Cerebellar nuclear complex (tissue), 1 donor: ENCODE measurements at places on chromosomes 4 and X.

- no peak for DNase-seq
Measured at GRCh38 chrX:154804261-154804956, 876 bp downstream of the MPP1 start.

DNA sequence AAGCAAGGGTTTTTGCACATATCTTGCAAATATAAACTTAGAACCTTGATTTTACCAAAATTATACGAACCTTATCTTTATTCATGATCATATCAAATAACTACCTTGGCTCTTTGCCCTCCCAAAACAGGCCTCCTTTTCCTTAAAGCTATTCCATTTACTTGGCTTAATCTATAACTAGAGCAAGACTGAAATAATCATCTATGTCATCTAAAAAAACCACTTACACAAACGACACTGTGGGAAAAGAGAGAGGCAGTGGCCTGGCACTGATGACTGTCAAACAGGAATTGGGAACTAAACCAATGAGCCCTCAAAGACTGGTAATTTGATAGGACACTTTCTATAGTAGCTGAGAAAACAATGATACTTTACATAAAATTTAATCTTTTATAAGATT, 11.7 kb upstream of the PTPN13 start:
- no peak for DNase-seq

- no peak for DNase-seq
Measured at GRCh38 chr4:153573881-153574802, 108.0 kb downstream of the TMEM131L start.

GRCh38 chrX:14776901-14777300, 96.0 kb downstream of the FANCB start:
- no peak for DNase-seq

GRCh38 chr4:127631420-127631819, 1.3 kb upstream of the INTU start:
- no peak for DNase-seq

DNA sequence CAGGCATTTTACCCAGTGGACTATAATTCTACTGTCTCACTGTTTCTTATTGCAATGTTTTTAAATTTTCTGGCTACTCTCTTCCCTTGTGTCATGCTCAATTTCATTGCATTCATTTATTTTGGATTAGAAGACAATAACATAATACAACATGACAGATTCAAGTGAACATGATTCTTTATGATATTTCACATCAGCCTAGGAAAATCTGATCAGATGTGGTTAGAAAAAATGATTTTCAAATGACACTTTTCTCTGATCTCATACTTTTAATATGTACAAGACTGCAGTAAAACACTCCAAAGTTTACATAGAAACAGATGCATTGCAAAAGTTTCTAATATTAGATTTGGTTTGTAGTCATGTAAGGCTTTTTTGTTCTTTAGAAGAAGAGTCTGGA, 586.0 kb downstream of the ACTRT1 start:
- no peak for DNase-seq

- DNase-seq, result no peak
Measured at GRCh38 chr4:109627361-109627760, 67.3 kb downstream of the MCUB start.

DNA sequence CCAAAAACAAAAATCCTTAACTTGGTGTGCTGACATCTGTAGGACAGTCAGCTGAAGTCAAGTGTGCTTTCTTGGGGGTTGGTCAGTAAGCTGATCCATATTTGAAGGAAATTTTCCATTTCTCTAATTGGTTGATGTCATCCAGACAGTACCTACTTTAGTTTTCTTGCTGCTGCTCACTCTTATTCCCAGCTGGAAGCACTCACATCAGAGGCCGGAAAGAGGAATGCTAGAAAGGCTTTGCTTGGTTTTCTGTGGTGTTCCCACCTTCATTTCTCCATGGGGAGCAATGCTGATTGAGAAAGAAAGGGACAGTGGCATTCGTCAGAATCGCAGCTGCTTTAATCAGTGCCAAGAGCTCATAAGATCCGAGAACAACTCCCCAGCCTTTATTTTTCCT, 227.0 kb downstream of the C4orf33 start:
- no peak for DNase-seq

DNA sequence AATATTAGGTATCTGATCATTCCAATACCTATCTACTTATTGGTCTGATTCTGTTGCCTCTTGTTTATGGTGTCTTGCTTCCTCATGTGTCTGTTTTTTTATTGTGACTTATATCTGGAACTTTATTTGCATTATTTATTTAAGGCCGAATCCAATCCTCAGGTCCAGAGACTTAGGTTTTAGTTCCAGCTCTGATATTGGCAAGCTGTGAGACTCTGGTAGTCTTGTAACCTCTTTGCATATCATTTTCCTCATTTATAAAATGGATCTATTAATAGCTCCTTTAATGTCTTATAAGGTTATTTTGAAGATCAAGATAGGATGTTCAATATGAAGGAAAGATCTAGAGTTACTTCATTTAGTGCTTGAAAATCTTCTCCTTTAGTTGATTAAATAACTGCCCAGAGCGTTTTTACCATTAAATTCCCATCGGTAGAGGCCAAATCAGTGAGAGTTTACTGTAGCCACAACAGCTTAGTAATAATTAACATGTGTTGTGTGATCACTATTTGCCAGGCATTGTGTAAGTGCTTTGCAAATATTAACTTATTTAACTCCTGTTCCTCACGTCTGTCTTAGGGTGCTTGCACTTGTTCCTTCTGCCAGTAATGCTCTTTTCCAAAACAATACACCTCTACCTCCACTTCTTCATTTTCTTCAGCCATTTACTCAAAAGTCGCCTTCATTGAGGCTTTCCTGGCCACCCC, 82.2 kb downstream of the CC2D2A start:
- no peak for DNase-seq

- no peak for DNase-seq
Measured at GRCh38 chr4:26788341-26788733, 72.3 kb upstream of the STIM2 start.

GRCh38 chr4:48504352-48504751, 14.3 kb downstream of the ZAR1 start:
- no peak for DNase-seq

DNA sequence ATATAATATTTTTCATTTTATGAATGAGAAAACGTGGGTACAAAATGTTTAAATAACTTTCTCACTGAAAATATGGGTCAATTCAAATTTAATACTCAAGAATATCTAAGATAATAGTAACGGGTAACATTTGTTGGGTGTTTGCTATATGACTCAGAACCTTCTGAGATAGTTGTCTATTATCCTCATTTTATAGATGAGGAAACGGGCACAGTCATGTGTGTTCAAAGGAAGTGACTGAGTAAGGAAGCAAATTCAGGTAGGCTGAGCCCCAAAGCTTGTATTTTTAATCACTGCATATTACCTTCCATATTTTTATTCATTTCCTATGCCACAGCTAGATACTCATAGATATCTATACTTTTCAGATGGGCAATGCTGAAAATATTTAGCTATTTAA, 12.2 kb upstream of the CAMK2D start:
- DNase-seq, result no peak

GRCh38 chr4:101833480-101833879, 43.0 kb downstream of the BANK1 start:
- DNase-seq, result no peak

DNA sequence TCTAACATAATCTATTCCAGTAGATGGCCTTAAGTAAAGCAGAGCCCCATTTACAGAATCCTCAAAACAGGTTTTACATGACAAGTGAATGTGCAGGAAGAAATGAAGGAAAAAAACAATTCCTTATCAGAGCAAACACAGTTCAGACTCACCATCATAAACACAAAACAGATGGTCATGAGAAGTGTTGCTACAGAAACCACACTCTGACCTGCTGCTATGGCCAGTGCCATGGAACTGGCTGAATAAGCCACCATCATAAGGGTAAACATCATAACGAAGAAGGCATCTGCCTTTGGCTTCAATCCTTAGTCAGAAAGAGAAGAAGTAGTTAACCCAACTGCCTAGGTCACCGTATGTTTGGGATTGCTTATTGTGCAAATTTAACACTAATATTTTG, 61.1 kb downstream of the ABCG2 start:
- no peak for DNase-seq

GRCh38 chr4:52743444-52744019, 7.7 kb downstream of the ERVMER34-1 start:
- no peak for DNase-seq

GRCh38 chr4:15343000-15343399, 84.8 kb upstream of the C1QTNF7 start:
- no peak for DNase-seq

- DNase-seq, result no peak
Measured at GRCh38 chrX:134373736-134374135, 86.2 kb upstream of the HPRT1 start.

DNA sequence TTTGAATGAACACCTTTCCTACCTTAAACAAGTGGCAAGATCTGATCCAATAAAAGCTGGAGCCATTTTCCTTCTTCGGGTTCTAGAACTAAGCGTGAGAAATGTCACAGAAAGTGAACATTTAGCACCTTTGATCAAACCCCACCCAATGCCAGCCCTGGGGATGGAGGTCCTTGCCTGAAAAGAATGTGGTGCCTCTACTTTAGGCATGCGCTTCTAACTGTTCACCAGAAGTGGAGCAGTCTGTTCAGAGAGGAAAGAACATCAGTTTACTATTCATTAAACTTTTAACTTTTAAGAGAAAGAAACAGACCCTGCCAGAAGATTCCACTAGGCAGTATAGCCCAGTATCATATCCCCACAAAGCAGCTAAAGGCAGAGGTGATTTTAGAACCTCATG, 75.9 kb downstream of the INTS12 start:
- DNase-seq, result no peak

DNA sequence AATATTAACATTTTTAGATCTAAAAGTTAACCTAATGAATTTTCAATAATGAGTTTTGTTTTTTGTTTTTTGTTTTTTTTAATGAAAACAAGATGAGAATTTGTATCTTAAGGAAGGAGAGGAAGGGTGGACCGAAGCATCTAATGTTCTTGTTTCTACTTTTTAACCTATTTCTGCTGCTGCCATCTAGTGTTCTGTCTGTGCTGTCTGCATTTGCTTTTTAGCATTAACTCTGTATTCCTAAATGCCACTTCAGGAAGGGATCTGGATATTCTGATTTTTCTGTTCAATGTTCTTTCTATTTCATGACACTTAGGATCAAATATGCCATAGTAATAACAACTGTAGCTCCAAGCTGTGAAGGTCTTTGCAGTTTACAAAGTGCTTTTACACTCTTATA, 161.7 kb downstream of the BRWD3 start:
- no peak for DNase-seq

GRCh38 chr4:159232465-159233106, 129.7 kb downstream of the RAPGEF2 start:
- DNase-seq, result no peak

DNA sequence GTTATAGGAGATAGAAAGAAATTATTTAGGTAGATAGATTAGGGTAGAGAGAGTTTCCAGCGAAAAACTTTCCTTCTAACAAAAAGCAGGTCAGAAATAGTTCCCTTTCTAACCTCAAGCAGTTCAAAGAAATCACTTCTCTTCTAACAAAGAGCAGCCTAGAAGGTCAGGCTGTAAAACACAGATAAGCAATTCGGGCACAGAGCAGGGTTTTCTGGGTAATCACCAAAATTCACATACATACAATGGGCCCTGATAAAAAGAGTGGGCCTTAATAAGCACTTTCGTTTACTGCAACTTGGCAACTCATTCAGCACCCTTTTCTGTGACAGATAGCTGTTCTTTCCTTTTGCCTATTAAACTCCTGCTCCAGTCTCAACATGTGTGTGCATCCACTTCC, 13.4 kb upstream of the NAF1 start:
- no peak for DNase-seq

- no peak for DNase-seq
Measured at GRCh38 chr4:55338486-55338885, 7.6 kb upstream of the SRD5A3 start.

DNA sequence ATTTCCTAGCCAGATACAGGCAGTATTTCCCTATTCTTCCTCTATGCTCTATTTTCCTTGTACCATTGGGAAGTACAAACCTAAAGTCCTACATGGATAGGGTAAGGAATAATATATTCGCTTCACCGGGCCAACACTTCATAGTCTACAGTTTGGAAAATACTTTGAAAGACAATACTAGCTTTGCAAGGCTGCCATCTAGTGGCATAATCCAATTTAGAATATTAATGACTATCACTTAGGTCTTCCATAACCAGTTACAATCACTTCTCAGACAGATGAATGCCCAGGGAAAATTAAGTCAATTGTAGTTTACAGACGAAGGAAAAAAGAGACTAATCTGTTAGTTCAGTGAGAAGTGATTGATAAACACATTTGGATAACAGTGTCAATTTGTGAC, 141.0 kb upstream of the FAM47C start:
- no peak for DNase-seq

- no peak for DNase-seq
Measured at GRCh38 chrX:120145295-120145925, 13.0 kb upstream of the RHOXF2 start.

GRCh38 chr4:145075742-145076468, 22.1 kb downstream of the ANAPC10 start:
- DNase-seq, result no peak
